ENCODE measurements at places on chromosomes 2 and 18.

DNA sequence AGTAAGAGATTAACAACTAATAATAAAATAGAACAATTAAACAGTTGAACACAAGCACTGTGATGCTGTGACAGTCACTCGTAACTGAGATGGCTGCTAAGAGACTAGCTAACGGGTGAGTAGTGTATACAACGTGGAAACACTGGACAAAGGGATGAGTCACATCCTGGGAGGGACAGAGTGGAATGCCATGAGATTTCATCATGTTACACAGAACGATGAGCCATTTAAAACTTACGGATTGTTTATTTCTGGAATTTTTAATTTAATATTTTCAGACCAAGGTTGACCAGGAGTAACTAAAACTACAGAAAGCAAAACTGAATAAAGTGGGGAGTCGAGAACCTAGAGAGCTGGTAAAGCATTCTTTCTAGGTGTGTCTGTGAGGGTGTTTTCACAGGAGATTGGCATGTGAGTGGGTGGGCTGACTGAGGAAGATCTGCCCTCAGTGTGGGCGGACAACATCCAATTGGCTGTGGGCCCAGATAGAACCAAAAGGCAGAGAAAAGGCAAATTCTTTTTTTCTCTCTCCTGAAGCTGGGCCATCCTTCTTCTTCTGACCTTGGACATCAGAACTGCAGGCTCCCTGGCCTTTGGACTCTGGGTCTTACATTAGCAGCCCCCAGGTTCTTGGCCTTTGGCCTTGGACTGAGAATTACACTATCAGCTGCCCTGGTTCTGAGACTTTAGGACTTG is 14.6 kb downstream of the TMSB10 start:
- no peak for DNase-seq

- DNase-seq = no peak
These were observed 45.5 kb downstream of the OSR1 start for GRCh38 chr2:19312949-19313348.

- DNase-seq = no peak
These were observed 869.1 kb downstream of the CNTNAP5 start for GRCh38 chr2:124894199-124894598.

DNA sequence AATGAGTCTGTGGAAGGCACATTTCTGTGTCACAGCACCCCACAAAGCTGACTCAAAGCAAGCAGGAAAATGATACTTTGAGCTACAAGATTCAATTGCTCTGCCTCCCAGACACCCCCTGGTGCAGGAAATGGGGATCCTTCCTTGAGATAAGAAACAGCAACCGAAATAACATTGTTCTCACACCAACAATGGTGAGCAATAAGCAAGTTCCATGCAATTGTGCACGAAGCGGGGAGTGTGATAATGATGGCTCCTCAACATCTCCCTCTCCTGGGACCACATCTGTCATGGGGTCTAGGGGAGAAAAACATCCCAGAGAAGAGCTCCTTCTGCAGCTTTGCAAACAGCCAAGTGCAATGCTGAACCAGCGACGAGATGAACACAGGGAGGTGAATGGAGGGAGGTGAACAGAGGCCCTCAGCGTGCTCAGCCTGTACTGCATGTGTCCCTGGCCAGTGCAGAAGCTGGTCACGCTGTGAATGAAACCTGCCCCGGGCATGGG is 67.7 kb downstream of the PDCL3 start:
- DNase-seq = no peak

GRCh38 chr2:55861733-55862132 is 61.8 kb downstream of the EFEMP1 start:
- DNase-seq = no peak

DNA sequence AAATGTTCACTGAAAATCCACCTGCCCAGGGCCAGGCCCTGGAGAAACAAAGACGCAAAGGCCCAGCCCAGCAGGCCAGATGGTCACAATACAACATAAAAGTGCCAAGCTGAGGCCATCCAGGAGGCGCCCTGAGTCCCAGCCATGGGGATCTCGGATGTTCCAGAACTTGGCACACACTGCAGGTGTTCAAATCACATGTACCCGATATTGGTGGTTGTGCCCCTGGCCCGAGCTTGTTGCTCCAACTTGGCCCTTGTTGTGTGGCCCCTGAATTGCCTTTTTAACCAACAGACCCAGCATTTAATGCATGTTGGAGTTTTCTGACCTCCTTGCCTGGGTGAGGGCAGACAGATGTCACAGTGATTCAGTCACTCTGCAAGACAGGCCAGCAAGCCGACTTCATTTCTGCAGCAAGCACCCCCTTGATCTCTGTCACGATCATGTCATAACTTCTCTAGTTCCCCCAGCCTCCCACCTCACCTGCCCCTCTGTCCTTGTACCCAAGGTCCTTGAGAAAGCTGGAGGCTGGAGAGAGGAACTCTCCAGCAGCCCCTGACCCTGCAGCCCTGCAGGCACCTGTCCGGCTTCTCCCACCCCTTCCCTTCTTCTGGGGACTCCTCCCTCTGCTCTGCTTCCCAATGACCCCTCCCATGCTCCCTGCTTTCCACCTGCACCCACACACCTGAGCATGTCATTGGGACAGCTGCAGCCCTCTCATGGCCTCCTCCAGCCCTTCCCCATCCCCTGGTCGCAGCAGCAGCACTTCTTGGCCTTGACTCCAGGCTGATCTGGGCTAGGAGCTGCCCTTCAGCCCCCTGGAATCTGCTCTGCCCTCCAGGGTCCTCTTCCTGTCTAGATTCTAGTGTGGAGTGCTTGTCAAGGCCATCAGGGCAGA is 9.1 kb downstream of the NGEF start:
- no peak for DNase-seq

DNA sequence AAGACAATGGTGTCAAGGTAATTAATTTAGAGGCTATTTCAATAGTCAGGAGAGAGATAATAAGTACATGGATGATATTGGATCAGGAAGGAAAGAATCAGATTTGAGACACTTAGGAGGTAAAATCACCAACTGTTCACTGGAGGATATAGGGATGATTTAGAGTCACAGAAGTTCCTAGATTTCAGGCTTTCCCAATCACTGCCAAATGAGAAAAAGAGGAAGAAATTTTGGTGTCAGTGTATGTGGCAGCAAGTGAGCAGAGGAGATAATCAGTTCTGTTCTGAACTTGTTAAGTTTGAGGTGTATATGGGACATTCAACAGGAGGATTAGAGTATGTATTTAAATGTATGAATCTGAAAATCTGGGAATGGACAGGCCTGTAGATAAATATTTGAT is 640.4 kb downstream of the NR4A2 start:
- no peak for DNase-seq

DNA sequence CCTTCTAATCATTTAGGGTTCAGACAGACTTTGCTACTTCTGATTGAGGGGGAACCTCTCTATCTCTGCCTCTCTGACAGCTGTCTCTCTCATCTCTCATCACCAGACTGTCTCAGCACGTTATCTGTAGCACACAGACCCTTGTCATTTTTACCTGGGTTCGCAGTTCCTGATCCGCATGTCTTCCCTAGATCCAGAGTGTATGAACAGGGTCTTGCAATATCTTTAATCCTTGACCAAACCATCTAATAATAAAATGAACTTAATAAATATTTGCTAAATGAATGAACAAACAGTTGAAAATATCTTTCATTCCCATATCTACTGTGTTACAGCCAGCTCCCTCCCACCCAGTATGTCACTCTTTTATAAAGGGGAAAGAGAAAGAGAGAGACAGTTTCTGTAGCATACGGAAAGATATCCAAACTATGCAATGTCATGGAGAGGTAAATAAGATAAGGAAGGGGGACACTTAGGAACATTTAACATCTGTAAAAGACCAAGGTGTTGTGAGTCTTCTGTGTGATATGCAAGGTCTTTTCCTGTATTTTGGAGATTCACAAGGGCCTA is 507.6 kb downstream of the SUCLG1 start:
- DNase-seq = no peak

DNA sequence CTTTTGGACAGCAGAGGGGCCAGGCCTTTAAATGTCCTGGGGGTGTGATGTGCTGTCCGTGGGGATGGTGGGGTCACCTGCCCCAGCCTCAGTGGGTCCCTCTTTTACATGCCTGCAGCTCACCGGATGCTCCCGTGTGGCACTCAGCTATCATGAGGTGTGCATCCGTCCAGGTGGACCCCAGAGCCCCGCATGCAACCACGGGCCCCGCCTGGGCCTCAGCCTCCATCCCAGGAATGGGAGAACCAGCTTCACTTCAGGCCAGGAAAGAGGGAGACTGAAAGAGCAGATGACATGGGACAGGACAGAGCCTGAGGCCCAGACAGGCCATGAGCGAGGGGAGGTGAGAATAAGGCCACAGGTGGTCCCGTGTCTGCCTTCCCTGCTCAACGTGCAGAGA is 37.5 kb downstream of the RAMP1 start:
- DNase-seq = no peak

DNA sequence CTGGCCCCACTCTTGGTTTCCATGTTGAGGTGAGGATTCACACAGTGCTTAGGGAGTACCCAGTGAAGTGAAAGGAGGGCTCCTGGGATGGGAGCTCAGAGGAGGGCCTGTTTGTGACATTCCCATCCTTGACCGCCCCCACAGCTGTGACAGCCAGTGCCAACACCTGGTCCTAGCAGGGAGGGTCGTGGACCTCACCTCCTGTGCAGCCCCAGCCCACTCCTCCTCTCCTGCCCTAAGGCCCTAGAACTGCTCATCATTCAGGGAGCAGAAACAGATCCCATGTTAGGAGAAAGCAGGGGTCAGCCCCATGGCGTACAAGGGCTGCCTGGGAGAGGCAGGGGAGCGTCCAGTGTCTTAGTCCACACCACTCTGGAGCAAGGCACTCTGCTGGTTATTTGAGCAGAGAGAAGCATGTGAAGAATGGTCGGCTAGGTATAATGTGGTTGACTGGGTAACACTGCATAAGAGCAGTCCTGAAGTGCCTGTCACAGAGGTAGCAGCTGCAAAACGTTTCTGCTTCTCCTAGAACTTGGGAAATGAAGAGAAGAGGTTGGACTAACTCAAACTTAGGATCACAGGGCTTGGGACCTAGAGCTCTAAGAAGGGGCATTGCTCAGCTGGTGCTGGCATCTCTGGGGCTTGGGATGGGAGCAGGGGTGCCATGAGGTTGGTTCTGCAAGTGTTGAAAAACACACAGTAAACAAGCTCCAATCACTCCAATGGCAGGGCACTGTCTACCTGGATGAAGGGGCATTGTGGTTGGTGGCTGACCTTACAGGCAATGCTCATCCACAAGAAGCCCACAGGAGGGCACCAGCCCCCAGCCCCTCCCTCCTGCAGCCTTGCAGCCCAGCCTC is 55.6 kb downstream of the FAM168B start:
- DNase-seq = no peak

GRCh38 chr18:49177812-49178211 is 227.0 kb upstream of the SMAD7 start:
- no peak for DNase-seq
